ENCODE measurements at places on chromosomes 6 and 20. TPM values are rescaled to one million over a fixed set of nuclear protein-coding genes. Genes with fewer than 3 reads are reported as not detected.

Gene ALDH8A1
- 0.20 TPM for total RNA-seq

Gene OLIG3
- not detected for total RNA-seq

Gene C6orf120
- total RNA-seq, result 12.1 TPM

Gene KCNS1
- total RNA-seq, result not detected

Gene TTBK1
- 0.02 TPM for total RNA-seq

Gene KHDC1
- 4.2 TPM for total RNA-seq

Gene PGBD1
- 4.1 TPM for total RNA-seq

Gene LRRN4
- total RNA-seq, result not detected

Gene EDN3
- 2.7 TPM for total RNA-seq

Gene SPATS1
- not detected for total RNA-seq

Gene TBXT
- not detected for total RNA-seq

Gene SLC4A11
- total RNA-seq, result 15.6 TPM

Gene TNF
- not detected for total RNA-seq

Gene TMEM244
- total RNA-seq, result not detected

Gene C20orf96
- total RNA-seq, result 10.1 TPM

Gene CENPW
- 37.7 TPM for total RNA-seq

Gene SLC13A3
- total RNA-seq, result 0.03 TPM

Gene RMND1
- 14.2 TPM for total RNA-seq

Gene ITPR3
- total RNA-seq, result 51.0 TPM

Gene CDH26
- total RNA-seq, result 0.13 TPM

Gene E2F1
- 21.6 TPM for total RNA-seq

Gene AGER
- 1.4 TPM for total RNA-seq

Gene KCNK15
- 0.62 TPM for total RNA-seq

Data from A549 treated with dexamethasone at 1 μM for 4 hours (cell line).